ENCODE measurements at places on chromosomes 16 and 17.

- DNase-seq: no peak
These were observed 2.3 kb upstream of the ABCA10 start for GRCh38 chr17:69230939-69231338.

DNA sequence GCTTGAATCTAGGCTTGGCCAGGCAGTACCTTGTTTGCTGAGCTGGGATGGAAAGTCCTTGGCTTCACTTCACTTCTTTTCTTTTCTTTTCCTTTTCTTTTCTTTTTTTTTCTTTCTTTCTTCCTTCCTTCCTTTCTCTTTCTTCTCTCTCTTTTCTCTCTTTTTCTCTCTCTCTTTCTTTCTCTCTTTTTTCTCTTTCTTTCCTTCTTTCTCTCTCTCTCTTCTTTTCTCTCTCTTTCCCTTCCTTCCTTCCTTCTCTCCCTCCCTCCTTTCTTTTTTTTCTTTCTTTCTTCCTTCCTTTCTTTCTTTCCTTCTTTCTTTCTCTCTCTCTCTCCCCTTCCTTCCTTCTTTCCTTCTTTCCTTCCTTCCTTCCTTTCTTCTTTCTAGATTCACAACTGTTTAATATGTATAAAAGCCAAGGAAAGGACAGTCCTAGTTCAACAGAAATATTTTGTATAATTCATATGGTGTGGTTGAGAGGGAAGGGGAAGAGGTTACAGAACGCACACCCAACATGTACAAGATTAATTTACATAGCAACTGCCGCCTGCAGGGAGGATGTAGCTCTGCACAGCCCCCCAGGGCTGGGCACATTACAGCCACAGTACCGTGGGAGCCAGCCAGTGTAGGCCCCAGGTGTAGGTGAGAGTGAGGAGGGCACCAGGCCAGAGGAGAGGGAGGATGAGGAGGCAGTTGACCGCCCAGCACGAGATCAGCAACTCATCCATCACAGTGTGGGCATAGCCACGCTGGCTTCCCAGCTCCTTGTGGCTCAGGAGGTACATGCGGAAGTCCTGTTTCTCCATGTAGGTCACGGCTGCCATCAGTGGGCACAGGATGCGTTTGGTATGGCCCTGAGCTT lies 9.7 kb upstream of the ITGB3 start:
- DNase-seq: no peak

GRCh38 chr17:8859804-8860430 lies 7.6 kb downstream of the PIK3R6 start:
- DNase-seq: no peak

DNA sequence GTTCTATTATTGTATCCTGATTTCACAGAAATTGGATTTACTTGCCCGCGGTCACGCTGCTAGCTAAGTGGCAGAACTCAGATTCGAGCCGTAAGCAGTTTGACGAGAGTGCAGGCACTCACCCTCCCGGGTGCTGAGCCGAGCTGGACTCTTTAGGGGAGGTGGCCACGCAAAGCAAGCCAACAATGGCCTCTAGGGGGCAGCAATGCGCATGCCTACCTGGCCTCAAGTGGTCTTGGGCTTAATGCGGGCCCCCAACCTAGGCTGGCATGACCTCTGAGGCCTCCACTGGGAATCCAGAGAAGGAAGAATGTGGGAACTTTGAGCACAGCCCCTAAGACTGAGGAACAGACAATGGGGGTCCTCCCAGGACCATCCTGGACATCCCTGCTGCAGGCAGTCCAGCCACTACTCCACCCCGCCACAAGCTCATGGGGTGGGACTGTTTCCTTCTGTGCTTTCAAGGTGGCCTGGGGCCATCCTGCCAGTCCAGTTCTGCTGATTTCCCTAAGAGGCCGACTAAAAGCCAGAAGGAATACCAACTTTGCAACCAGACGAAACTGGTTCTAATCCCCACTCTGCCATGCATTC lies 276.5 kb downstream of the XYLT1 start:
- peak; percentile 18 for DNase-seq

DNA sequence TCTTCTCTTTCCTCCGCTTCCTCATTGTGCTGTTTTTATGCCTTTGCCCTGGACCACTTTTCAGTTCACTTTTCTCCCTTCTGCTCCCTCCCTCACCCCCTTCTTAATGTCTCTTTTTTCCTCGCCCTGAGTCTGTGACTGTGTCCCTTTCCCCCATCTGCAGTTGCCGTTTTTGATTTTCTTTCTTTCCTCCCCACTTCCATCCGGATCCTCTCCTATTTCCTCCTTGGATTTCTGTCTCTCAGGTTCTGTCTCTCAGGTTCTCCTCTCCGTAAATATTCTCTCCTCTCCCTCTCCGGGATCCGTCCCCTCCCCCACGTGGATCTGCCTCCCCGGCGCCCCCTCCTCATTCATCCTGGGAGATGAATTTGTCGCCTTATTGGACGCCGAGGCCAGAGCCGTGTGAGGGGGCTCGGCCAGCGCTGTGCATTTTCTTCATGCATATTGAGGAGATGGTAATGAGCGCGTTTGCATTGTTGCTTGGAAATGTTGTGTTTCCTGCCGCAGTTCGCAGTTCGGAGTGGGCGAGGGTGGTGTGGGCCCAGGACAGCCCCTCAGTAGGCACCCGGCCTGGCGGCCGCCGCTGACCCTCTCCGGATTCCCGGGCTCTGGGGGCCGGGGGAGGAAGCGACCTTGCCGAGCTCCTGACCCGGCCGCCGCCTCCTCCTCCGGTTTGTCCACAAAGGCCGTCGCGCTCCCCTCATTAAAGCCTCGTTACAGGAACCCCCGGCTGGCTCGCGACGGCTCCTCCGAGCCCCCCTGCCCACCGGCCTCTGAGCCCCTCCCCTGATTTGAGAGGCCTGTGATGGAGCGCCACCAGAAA lies 4.5 kb upstream of the IRX3 start:
- DNase-seq: no peak

DNA sequence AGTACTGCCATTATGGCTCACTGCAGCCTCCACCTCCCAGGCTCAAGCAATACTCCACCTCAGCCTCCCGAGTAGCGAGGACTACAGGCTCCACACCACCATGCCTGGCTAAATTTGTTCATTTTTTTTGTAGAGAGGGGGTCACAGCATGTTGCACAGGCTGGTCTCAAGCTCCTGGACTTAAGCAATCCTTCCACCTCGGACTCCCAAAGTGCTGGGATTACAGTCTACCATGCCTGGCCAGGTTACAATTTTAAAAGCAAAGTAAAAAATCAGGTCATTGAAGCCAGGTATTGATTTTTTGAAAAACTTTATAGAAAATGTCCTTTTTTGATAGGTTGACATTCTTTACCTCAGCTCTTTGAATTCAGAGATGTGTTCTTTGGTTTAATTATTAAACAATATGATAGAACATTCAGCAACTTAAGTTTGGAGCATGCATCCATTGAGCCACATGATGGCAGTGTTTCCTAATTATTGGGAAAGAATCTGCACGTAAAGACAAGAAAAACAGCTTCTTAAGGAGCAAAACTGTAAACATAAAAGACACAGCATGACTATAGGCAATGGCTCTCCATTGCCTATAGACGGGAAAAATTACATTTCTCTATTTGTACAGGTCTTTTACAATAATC lies 1.7 kb upstream of the SLC16A11 start:
- no peak for DNase-seq

DNA sequence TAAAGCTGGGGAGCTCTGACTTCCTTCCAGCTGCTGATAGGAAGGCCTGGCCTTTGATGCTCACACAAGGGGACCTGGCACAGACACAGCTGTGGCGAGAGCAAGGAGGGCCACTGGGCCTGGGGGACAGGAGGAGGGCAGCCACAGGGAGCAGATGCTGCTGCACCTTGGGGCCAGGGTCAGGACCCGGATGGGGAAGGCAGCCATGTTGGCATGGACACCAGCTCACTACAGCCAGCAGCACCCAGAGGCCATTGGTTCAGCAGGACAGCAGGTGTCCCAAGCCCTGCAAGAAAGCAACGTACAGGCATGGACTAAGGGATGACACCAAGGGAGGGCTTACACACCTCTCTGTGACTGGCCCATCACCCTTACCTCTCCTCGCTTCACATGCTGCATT lies 8.0 kb upstream of the RNF112 start:
- no peak for DNase-seq

DNA sequence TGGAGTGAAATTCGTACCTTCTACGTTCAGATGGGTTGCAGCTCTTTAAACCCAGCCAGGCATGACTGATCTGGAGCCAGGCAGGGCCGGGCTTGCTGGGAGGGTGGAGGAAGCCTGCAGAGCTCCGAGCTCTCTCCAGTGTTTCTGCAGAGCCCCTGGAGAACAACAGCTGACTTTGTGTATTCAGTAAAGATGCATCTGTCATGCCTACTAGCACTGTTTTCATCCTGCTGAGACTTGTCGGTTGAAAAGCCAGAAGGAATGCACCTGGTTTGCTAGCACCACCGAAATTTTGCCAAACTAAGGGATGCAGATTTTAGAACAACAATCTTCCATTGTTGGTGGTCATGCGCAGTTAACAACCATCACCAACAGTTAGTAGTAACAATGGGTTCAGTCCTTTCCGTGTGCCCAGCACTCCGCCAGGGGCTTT lies 22.4 kb upstream of the SCNN1B start:
- DNase-seq: no peak

- DNase-seq: no peak
These were observed 170.2 kb downstream of the RAB11FIP4 start for GRCh38 chr17:31561469-31562375.

- DNase-seq: no peak
These were observed 39.7 kb downstream of the NACA2 start for GRCh38 chr17:61551255-61551742.

DNA sequence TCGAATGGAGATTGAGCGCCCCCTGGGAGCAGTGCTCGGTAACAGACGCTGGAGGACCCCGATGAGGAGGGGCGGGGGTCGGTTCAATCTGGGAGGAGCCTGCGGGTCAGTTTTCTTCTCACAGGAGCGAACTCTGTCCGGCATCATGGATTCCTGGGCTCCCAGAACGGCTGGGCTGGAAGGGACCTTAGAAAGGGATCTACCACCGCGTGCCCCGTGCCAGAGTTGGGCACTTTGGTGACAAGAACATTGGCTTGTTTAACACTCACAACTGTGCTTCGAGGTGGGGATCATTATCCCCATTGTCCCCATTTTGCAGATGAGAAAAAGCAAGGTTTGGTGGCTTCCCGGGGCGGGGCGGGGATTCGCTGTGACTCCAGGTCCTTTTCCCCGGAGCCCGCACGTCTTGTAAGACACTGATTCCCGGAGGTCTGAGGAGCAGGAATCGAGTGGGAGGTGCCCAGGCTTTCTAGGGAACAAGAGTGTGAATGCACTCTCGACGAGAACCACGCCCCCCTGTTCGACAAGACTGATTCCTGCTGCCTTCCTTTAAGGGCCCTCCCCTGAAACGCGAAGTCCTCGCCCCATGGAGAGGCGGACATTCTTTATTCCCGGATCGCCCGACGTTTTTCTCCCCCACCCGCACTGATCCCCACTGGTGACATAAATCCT lies 1.5 kb upstream of the FBXL19 start:
- DNase-seq: peak; percentile 92
